ENCODE measurements at places on chromosomes 11 and 22.

GRCh38 chr11:251550-251949 lies 14.8 kb downstream of the PSMD13 start:
- DNase-seq: no peak

DNA sequence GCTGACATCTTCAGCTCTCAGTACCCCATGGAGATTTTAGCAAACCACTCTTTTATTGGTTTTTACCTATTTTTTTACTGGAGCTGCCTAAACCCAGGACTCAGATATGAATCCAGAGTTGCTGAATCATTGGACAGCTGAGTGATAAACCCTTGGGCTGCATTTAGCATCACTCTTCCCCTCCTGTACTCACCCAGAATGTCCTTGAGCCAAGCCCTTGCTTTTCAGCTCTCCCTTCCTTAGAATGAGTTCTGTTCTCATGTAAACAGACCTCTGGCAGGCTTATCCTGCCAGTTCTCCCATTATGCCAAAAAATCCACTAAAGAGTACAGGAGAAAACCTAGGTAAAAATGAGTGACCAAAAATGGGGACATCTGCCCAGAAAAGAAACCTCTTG lies 200.1 kb upstream of the POU2AF2 start:
- no peak for DNase-seq

- no peak for DNase-seq
Measured at GRCh38 chr11:82233201-82233600, 500.5 kb downstream of the FAM181B start.

- no peak for DNase-seq
Measured at GRCh38 chr11:81092522-81092921, 1641.1 kb downstream of the FAM181B start.

- DNase-seq: no peak
Measured at GRCh38 chr11:1034001-1034400, 2.5 kb downstream of the MUC6 start.

DNA sequence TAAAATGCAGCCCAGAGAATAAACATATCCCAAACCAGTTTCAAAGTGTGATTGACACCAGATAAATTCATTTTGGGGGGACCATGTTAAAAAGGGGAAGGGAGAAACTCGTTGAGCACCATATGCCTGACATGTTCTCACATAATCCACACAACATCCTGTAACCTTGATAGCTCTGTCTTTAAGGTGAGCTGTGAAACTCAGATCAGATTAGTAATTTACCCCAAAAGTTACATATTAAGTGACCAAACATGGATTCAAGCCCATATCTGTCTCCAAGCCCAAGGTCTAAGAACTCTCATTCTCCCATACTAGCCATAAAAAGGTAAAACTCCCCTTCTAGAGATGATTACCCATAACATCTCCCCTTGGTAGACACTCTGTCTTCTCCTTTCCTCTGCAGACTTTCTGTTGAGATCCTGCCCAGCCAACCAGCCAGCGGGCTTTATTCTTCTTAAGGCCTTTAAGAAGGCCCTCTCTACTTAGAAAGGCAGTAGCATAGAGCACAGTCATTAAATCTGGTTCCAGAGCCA lies 150.7 kb downstream of the CCDC34 start:
- no peak for DNase-seq

DNA sequence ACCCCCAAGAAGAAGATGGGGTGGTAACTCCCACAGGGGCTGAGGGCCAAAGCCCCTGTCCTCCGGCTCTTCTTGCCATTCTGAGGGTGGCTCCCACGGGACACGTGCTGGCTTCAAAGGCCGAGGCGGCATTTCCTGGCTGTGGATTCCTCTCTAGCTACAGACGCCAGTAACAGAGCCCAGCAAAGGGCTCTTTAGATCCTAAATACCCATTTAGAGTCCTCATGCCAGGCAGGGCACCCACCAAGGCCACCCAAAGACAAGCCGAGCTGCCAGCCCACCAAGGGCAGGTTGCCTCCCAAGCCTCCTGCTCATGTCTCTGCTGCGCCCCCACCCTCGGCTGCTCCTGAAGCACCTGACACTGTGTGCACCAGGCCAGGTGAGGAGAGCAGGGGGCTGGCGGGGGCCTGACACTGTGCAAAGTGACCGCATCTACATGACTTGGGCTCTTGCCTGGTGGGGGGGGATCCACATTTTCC lies 5.7 kb downstream of the LRFN4 start:
- DNase-seq: no peak

GRCh38 chr11:112176077-112176476 lies 765 bp downstream of the BCO2 start:
- DNase-seq: no peak

DNA sequence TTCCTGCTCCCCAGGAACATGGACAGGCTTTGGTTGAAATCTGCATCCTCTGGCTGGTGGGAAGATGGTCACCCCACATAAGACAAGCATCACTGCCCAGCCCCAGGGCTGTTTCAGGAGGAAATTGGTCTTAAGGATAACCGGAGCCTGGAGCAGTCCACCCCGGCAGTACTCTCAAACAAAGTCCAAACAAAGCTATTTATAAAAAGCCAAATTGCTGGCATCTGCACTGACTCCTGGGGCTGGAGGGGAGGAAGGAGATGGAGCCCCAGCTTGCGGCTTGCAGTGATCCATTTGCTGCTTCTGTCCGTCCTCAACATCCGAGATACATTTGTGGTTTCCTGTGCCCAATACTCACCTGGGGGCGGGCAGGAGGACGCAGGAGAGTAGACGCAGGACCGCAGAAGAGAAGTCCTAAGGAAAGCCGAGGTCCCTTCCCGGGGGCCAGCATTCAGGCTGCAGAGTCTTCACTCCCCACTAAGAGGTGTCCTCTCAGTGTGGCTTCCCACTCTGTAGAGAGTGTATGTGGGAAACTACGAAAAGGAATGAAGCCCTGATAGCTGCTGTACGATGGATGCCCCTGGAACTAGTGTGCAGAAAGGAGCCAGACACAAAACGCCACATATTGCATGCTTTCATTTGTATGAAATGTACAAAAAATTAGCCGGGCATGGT lies 107.3 kb upstream of the FGF3 start:
- no peak for DNase-seq

DNA sequence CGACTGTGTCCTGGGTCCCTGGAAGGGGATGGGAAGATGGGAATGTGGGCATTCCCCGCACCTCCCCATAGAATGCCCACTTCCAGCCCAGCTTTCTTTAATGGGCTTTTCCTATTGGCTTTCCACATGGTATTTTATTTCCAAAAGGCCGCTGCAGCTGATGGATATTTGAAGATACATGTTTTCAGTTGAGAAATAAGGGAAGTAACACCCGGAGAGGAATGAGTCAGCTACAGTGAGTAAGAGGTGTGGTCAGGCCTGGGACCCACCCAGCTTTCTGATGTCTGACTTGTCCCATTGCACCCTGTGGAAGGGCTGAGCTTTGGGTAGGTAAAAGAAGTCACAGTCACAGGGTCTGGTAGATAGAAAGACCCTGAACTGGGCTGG lies 476.9 kb downstream of the MIAT start:
- peak; percentile 92 for DNase-seq

DNA sequence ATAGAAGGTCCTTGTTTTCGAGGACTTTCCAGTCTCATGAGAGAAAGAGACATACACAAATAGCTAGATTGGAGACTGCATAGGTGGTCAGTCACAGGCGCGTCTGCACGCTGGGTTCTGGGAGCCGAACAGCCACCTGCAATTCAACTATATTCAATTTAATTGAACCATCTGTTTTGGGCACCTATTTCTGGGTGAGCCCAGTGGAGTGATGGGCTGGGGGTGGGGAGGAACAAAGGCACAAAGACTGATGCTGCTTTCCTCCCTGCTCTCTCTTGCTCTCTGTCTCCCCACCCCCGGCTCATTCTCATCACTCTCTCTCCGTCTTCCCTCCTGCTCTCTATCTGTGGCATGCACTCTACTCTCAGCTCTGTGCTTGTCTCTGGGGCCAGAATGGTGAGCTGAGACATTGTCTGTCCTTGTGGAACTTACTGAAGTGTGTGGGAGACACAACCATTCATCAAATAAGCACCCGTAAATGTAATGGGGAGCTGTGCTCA lies 48.1 kb upstream of the B3GAT1 start:
- no peak for DNase-seq

DNA sequence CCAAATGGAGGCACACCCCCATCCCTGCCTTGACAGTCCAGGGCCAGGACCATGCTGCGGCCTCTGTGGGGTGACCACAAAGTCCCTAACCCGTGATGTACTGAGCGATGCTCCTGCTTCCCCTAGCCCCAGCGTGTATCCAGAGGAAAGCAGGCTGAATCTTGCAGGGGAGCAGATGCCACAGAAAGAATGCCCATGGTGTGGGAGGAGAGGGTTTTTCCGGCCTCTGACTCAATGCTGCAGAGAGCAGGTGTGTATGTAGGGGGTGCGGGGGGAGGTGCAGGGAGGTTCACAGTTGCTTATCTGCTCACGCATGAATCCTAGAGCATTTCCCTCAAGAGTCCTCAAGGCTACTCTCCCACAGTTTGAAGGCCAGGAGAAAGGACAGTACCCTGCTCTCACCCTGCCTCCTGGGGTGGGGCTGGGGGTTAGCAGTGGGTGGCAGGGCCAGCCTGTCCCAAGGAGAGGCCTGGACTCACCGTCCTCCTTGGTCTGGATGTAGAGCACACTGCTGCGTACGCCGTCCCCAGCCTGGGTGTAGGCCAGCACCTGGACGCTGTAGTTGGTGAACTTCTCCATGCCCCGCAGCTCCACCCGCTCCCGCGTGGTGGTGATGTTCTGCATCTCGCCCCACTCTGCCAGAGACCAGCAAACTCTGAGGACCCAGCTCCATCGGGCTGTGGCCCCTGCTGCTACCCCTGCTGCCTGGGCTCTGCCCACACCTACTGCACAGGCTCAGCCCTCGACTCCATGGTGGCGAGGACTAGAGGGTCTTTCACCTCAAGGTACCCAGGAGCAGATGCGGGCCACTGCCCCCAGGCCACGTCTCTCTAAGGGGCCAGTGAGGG lies 130.8 kb downstream of the CEP164 start:
- peak; percentile 6 for DNase-seq

DNA sequence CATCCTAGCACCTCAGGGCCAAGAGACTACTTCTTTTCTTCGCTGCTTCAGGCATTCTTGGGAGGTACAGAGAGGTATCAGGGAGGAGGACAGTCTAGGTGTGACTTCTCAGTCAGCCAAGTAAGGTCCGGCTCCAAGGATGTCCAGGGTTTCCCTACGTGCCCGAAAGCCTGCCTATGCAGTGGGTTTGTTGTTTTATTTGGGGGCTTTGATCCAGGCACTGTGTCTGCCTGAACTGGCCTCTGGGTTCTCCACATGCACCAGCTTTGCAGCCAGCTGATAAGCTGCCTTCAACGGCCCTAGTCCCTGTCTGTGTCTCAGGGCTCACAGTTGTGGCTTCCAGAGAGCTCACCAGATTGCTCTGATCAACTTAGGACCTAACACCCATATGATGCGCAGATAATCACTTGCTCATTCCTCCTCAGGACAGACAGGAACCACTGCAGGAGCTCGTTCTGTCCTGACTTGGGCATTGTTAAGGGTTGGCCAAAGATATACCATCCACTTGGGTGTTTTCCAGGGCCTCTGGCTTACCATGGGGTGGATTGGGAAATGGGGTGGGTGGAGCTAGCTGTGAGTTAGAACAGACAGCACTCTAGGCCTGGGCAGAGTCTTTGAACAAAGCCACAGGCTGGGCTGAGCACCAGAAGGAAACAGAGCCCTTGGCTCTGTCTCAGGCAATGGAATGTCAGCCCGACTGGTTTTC lies 45.5 kb upstream of the CRYBB3 start:
- DNase-seq: peak; percentile 4

DNA sequence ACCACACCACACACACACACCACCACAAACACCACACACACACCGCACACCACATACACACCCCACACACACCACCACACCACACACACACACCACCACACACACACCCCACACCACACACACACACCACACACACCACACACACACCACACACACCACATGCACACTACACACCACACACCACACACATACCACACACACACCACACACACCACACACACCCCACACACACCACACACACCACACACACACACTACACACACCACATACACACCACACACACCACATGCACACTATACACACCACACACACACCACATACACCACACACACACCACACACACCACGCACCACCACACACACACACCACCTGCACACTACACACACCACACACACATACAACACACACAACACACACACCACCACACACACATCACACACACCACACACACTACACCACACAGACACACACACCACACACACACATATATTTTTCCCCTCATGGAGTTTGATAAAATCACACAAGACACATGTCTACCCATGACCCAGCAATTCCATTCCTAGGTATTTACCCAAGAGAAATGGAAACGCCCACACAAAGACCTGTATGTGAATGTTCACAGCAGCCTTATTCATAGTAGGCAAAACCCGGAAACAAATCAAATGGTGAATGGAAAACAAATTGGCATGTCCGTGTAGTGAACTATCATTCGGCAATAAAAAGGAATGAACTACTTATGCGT lies 14.3 kb downstream of the CD5 start:
- DNase-seq: no peak

- no peak for DNase-seq
Measured at GRCh38 chr11:66595245-66595904, 2.4 kb downstream of the CCS start.

GRCh38 chr11:15716550-15716949 lies 601.8 kb downstream of the INSC start:
- no peak for DNase-seq

DNA sequence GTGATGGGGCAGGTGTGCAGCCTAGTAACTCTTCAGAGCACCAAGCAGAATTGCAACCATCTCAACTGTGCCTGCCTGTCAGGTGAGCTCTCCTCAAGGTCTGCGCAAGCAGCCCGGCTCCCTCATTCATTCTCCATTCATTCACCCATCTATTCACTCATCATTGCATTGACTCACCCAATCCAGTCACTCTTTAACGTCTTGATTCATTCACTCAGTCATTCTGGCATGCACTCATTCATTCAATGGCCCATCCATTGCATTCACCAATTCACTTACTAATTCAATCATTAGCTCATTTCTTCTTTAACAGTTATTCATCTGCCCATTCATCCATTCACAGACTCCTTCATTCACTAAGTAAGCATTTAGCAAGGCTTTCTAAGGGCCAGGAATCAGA lies 111.8 kb downstream of the PDE2A start:
- DNase-seq: no peak

DNA sequence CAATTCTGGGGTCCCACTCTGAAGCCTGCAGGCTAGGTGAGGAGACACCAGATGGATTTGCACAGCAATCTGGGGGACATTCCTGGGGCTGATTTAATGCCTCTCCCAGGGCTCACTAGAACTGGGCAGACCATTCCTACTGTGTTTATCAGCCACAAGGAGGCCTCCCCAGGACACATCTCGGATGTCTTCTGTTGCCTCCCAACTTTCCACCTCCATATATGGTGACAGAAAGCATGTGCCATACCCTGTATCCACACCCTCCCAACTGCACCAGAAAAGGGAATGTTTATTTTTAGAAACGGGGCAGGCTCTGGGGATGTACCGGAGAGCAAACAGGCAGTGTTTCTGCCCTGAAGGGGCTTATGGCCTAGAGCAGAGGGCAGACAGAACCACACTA lies 181.8 kb downstream of the CSNK2A3 start:
- DNase-seq: no peak

Data from suppressor macrophage treated with lipopolysaccharide for 1 hour (primary cell).